NCI-H1105 (cell line): ENCODE measurements at places on chromosomes 13 and 19.

DNA sequence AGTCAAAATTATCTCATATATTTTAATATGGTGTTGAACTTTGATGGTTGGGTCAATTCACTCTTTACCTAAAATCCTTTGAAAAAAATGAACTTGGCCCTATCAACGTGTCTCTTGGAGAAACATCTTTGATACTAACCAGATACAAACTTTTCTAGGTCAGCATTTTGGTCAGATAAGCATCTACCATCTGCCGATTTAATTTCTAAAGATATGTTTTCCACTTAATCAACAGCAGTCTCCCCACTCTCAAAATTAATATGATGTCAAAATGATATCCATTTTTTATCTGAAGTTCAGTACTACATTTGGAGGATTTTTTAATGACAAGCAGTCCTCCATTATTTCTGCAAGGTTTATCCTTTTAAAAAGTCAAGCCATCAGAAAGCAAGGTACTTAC is 288.8 kb downstream of the DIAPH3 start:
- no peak for DNase-seq

GRCh38 chr19:28218728-28219127 is 994.2 kb downstream of the UQCRFS1 start:
- DNase-seq = no peak

DNA sequence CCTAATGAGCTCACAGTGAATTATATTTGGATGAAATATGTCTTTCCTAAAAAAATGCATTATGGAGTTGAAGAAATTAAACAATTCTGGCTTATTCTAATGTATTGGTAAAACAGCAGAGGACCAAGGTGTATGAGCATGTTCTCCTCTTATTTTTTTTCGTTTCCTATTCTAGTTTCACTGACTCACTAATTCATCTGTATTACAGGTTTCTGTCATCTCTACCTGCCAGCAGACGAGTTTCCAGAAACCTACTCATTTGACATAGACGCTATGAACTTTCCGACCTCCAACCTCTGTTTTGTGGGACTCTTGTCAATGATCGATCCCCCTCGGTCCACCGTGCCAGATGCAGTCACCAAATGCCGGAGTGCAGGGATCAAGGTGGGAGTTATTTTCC is 20.3 kb downstream of the ATP12A start:
- no peak for DNase-seq

GRCh38 chr19:13459351-13459750 is 46.9 kb downstream of the CACNA1A start:
- peak; percentile 56 for DNase-seq

DNA sequence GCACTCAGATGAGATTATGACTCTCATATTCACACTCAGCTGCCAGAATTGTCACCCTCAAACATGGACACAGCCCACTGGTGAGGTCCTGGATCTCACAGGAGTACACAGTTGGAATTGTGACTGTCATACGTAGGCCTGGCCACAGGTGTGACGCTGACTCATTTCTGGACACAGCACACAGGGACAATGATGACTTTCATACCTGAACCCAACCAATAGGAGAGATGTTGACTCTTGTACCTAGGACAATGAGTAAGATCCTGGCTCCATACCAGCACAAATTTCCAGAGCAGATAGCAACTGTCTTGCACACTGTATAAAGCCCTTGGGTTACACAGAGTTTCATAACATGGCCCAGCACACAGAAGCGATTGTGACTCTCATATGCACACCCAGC is 46.4 kb downstream of the ZNF85 start:
- no peak for DNase-seq

DNA sequence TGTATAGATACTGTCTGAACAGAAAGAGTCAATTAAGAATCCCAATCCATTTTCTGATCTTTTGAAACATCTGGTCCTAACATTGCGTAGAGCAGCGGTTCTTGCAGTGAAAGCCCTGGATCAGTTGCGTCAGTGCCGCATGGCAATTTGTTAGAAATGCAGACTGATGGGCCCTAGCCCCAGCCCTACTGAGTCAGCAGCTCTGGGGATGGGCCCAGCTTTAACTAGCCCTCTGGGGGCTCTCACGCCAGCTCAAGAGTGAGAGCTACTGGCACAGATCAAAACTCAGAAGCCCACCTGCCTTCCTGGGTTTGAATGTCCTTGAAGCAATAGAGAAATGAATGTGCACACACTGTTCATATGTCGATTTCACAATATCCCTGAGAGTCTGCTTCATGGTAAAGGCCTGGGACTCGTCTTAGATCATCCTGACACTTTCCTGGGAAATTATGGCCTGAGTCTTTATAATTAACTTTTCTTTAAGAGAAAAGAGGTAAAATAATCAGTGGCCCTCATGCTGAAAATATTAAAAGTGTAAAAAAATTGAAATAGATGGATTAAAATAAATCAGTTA is 206.8 kb upstream of the TMTC4 start:
- DNase-seq = no peak

DNA sequence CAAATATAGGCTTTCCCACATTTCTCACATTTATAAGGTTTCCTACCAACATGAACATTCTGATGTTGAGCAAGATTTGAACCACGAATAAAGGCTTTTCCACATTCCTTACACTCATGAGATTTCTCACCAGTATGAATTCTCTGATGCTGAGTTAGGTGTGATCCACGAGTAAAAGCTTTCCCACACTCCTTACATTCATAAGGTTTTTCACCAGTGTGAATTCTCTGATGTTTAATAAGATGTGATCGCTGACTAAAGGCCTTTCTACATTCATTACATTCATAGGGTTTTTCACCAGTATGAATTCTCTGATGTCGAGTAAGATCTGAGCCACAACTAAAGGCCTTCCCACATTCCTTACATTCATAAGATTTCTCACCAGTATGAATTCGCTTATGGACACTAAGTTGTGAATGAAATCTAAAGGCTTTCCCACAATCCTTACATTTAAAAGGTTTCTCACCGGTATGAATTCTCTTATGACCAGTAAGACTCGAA is 19.0 kb downstream of the ZNF790 start:
- no peak for DNase-seq

- DNase-seq = no peak
These were observed 5.8 kb downstream of the GP6 start for GRCh38 chr19:55032170-55032800.

GRCh38 chr19:48308631-48309586 is 16.4 kb upstream of the EMP3 start:
- no peak for DNase-seq

- no peak for DNase-seq
These were observed 652 bp downstream of the POU4F1 start for GRCh38 chr13:78602561-78603239.

DNA sequence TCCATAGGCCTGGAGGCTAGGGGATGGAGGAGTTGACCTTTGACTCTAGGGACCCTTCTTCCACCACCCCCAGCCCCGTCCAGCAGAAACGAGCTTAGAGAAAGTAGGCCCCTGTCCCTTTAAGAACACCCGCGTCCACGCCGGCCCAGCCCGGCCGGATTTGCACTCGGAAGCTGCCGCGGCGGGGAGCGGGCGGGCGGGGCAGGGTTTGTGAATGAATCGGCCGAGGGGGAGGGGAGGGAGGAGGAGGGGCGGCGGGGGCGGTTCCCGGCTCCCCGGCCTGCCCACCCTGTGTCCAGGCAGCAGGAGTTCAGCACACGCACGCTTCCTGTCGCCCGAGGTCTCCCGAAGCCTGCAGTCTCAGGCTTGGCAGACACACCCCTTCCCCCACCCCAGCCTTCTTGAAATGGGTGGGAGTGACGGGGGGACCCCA is 1.5 kb downstream of the UNC13A start:
- peak; percentile 15 for DNase-seq

DNA sequence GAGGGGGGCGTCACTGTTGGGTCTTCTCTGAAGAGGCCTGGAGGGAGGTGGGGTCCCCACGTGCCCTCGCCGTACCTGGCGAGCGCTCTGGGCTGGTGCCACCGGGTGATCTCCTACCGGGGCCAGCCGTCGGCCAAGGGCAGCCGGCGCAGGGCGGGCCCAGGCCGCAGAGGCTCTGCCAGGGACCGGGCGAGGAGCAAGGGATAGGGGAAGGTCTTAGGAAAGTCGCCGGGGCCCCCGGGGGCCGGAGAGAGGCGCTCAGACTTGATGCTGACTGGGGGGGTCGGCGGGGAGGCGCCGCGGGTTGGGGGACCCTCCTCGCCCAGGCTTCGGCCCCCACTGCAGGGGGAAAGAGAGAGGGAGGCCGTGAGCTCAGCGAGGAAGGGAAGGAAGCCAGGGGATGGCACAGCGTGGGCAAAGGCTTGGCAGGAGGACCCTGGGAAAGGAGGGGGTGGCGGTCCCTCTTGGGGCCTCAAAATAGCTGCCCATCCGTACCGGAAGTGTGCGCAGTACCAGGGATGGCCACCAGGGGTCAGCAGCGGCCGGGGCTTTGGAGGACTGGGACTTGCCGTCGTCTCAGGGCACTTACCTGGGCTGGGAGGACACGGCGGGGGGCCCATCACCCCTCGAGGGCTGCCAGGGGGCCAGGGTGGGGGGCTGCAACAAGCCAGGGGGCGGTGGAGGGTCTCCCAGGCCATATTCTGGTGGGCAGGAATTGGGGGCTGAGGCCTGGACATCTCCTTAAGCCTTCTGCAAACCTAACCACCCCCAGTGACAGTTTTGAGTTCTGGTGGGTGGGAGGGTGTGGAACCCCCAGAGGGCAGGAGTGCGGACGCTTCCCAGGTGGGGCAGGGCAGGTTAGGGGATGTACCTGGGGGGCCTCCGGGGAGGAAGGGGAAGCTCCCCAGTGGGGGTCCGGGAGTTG is 7.7 kb upstream of the TMEM161A start:
- DNase-seq = peak; percentile 54
